ENCODE measurements at places on chromosomes 7 and 10.
A peak's percentile ranks its signal among the peaks of the same experiment; 100 is the strongest.

GRCh38 chr7:101402081-101402779 is 39.6 kb downstream of the COL26A1 start:
- DNase-seq, result no peak

- DNase-seq, result no peak
Observed at GRCh38 chr10:64011912-64012714, 490.9 kb downstream of the REEP3 start.

DNA sequence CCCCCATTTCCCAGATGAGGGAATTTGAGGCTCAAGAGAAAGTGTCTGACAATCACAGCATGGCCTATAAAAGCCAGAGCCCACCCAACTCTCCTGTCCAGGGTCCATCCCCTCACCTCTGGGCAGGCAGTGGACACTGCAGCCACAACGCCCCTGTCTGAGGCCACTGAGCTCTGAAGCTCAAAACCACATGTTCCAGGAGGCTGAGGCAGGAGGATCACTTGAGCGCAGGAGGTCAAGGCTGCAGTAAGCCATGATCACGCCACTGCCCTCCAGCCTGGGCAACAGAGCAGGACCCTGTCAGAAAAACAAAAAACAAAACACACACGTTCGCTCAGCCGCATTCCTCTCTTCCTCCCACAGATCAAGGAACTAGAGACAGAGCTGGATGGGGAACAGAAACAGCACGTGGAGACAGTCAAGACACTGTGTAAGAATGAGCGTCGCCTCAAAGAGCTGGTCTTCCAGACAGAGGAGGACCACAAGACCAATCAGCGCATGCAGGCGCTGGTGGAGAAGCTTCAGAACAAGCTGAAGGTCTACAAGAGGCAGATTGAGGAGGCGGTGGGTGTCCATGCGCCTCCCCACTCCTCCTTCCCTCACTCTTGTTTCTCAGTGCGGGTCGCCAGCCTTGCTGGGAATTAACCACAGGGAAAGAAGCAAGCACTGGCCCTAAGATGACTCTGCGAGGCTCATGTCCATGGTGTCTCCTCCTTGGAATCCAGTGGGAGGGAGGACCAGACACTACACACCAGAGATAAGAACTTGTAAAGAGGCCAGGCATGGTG is 20.0 kb upstream of the ARPC1A start:
- no peak for DNase-seq

- DNase-seq, result no peak
Observed at GRCh38 chr10:16945593-16945992, 128.4 kb upstream of the RSU1 start.

DNA sequence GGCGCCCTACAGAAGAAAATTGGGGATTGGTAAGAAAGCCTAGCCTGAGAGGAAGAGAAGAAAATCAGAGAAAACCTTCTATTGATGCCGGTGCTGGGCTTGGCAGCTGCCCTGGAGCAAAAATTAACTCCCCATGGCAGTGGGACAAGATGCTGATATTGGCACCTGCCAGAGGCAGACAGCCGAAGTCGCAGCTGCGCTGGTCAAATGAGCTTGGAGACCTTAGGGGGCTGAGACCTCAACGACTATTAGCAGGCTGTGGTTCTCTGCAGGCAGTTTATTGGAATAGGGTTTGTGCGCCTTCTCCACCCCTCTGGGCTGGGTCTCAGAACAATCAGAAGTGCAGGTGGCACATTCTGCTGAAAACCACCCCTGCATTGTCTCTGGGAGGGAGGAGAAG is 213.7 kb downstream of the GFRA1 start:
- DNase-seq, result no peak

GRCh38 chr10:72819053-72819452 is 74.5 kb upstream of the OIT3 start:
- no peak for DNase-seq

DNA sequence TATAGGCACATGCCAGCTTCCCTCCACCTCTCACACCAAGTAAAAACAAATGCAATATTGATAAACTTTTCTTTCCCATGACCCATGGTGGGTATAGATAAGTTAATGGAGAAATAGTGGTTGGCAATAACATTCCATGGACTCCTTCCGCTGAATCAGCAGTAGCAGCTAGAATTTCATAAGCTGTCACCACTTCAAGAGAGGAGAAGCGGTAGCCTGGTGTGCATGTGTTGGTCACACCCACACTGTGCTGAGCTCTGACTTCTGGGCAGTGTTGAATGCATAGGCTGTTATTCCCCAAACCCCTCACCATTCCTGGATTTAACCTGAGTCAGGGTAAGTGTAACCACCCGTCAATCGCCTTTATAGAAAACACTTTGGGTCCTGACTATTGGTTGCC is 32.5 kb upstream of the BMPER start:
- peak; percentile 27 for DNase-seq

- DNase-seq, result no peak
Observed at GRCh38 chr10:60834401-60834800, 56.1 kb downstream of the CDK1 start.

GRCh38 chr7:117132321-117133120 is 179.2 kb downstream of the ST7 start:
- DNase-seq, result no peak

DNA sequence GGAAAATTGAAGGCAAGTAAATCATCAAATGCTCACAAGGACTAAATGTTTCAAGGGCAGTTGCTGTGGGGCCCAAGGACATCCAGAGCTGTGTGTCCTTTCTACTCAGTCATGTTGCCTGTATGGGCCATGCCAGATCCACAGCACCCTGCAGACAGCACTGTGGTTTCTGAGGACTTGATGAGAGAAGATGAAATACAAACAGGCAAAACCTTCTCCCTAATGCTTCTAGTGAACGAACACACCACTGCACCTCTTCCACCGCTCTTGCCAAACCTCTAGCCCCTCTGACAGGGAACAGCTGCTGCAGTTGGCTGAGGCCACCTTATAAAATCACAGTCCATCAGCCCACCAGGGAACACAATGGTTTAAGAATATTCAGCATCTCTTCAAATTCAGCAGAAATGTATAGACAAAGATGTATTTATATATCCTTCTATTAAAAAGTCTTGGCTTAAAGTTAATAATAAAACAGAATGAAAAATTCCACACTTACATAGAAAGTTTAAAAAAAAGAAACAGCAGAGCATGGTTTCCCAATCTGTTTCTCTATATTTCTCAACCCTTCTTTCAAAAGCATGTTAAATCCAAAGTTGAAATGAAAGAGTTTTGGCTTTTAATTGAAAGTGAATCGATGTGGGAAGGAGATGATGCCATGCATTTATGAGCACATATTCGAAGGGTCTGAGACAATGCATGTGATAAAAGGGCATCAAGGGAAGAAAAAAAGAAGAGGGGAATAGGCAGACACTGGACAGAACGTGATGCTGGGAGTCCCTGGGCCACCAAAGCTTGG is 14.0 kb downstream of the CYP3A7 start:
- no peak for DNase-seq

GRCh38 chr10:77037735-77038403 is 599.7 kb downstream of the KCNMA1 start:
- no peak for DNase-seq

GRCh38 chr10:122490786-122491680 is 29.7 kb downstream of the HTRA1 start:
- no peak for DNase-seq

- no peak for DNase-seq
Observed at GRCh38 chr10:79093658-79094411, 25.1 kb downstream of the ZMIZ1 start.

DNA sequence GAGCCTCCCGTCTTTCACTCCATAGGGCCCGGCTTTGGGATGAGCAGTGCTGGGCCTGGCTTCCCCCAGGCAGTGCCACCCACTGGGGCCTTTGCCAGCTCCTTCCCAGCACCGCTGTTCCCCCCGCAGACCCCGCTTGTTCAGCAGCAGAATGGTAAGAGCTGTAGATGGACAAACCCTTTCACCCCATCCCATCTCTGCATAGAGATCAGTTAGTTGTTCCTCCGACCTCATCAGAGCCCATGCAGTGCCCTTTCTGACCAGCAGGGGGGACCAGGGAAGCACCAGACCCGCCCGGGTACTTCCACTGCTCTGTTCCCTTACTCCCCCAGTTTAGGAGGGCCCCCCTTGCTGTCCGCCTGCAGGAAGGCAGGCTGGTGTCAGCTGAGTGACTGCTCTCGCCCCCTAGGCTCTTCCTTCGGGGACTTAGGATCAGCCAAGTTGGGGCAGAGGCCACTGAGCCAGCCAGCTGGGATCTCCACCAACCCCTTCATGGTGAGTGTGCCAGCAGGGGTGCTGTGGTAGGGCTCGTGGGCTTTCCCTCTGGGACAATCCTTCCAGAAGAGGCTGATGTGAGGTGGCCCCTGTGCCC is 9.8 kb downstream of the SAP25 start:
- DNase-seq, result peak; percentile 79

- no peak for DNase-seq
Observed at GRCh38 chr7:133705596-133705995, 421.5 kb upstream of the LRGUK start.

- DNase-seq, result no peak
Observed at GRCh38 chr7:127927348-127927696, 103.9 kb downstream of the LRRC4 start.

GRCh38 chr7:75565132-75565837 is 73.2 kb downstream of the SPDYE5 start:
- no peak for DNase-seq

DNA sequence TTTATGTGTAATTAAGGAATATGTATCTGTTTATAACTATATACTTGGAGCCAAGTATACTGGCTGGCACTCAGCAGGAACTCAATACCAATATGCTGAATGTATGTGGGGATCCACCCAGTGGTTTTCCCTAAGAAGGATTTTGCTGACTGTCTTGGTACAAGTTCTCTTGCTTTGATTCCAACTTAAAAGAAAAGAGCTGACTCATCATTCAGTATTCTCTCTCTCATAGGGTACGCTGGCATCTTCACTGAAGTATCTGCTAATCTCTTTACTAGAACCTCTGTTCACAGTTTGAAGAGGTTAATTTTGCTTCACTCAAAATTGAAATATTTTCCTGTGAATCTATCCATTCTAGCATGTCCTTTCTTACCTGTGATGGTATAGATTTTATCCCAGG is 1044.8 kb downstream of the CNTNAP2 start:
- no peak for DNase-seq

DNA sequence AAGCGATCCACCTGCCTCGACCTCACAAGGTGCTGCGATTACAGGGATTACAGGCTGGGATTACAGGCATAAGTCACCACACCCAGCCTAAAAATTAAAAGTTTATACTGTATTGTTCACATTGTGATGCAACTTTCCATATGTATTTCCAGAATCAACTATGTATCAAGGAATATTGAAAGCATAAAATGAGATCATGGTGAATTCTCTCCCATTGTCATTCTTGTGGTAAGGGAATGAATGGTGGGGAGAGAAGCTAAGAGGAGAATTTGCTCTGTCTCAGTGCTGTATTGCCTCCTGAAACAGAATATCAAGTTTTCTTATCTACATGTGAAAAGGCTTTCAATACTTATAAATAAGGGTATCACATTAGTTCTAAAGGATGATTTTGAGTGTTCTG is 81.7 kb downstream of the CD36 start:
- DNase-seq, result no peak

DNA sequence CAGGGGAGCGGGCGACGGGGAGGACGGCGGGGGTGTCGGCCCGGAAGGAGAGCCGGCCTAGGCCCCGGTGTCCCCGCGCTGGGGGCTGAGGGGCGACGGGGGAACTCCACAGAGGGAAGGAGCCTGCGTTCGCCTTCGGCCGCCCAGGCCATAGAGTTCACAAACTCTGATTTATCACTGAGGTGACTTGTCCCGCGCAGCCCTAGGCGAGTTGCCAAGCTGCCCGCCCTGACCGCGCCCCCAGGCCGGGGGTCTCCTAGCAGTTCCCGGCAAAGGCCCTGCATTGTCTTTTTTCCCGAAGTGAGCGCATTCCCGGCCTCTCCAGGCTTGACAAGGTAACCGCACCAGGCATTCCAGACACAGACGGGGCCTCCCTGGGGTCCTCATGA is 2.9 kb upstream of the NKX6-2 start:
- DNase-seq, result no peak

DNA sequence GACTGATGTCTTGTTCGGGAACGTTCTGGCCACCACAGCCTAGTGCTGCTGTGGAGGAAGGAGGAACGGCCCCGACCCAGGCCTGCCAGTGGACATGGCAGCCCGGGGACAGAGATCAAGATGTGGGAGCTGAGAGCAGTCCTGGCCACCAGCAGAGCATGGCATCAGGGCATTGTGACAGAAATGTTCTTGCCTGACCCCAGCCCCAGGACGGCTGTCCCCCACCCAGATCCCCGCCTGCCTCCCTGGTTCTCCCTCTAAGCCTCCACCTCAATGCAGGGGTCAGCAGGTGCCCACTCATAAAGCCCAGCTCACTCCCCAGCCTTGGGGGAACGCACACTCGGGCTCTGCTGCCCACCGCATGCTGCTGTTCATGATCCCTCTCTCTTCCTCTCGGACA is 42.9 kb upstream of the HSPA12A start:
- DNase-seq, result no peak
